ENCODE measurements at places on chromosomes 4 and X.

GRCh38 chr4:81116566-81116965 is 86.1 kb downstream of the BMP3 start:
- DNase-seq, result no peak

- no peak for DNase-seq
These were observed 151.2 kb upstream of the SLC4A4 start for GRCh38 chr4:71187404-71188155.

- DNase-seq, result no peak
These were observed 29.2 kb downstream of the CLRN2 start for GRCh38 chr4:17544205-17544604.

DNA sequence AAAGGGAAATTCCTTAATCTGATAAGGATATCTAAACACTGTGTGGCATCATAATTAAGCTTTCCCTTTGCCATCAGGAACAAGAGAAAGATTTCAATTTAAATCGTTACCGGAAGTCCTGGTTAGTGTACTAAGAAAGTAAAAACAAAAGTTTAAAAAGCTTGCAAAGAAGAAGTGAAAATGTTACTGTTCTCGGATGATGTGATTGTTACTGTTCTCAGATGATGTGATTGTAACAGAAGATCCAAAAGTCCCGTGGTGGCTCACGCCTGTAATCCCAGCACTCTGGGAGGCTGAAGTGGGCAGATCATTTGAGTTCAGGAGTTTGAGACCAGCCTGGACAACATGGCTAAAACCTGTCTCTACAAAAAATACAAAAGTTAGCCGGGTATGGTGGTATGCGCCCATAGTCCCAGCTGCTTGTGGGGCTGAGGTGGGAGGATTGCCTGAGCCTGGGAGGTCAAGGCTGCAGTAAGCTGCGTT is 62.5 kb downstream of the RGS12 start:
- no peak for DNase-seq

- no peak for DNase-seq
These were observed 490.8 kb downstream of the RAPGEF2 start for GRCh38 chr4:159593681-159594080.

DNA sequence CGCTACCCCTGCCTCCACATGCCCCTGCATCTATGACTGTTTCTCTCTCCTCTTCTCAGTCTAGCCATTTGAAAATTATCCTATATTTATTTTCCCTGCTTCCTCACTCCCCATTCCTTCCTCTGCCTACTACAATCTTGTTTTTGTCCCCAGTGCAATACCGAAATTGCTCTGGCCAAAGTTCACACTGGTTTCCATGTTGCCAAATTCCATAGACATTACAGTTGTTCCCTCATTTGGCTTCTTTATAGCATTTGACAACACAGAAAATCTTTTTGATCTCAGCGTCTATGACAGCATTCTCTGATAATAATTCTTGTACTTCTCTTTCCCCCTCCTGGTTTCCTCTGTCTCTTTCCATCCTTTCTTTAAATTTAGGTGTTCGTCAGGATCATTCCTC is 99.4 kb downstream of the GPR82 start:
- DNase-seq, result no peak

DNA sequence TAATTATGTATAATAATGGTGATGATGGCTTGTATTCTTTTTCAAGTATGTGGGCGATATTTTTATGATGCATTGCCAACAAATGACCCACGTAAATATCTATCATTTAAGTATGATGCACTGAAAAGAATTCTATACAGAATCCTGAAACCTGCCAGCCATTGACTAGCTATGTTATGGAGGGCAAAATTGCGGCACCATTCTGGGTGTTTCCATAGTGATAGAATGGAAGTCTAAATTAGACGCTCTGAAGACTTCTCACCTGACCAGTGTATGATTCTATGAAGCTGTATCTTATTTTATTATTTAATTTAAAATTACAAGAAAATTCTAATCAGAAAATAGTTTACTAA is 677 bp upstream of the CENPC start:
- no peak for DNase-seq

GRCh38 chr4:43339435-43339834 is 446.9 kb downstream of the GRXCR1 start:
- DNase-seq, result no peak

GRCh38 chr4:4217113-4217512 is 9.6 kb downstream of the OTOP1 start:
- DNase-seq, result no peak

DNA sequence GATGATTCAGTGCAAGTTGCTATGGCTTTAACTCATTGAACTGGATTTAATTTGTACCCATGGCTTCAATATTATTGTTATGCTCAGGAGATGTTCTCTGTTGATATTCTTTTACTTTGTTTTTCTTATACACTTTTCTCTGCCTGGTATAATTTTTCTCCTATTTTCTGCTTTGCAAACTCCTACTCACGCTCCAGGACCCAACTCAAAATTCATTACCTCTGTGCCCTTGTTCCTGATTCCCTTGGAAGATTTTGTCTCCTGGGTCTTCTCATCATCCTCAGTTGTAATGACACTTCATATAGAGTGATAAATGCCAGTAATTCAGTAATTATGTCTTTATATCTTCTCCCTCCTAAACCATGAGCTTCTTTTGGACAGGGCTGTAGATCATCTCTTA is 259.9 kb upstream of the JADE1 start:
- no peak for DNase-seq

DNA sequence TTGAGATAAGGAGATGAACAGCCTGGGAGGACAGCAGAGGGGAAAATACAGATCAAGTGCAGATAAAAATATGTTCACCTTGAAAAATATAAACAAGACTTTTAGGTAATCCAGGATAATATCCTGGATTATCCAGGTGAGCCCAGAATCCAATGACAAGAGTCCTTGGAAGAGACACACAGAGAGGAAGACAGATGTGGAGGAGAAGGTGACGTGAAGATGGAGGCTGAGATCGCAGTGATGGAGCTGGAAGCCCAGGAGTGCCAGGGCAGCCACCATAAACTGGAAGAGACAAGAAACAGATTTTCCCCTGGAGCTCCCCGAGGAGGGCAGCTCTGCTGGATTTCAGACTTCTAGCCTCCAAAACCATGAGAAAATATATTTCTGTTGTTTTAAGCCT is 230.7 kb downstream of the UNC5C start:
- DNase-seq, result no peak
